H7 (cell line): ENCODE measurements at places on chromosomes 1 and 21. TPM values are rescaled to one million over a fixed set of nuclear protein-coding genes. Genes with fewer than 3 reads are reported as not detected.

AADACL4 gene
- total RNA-seq, result not detected in 2 replicates

DNA sequence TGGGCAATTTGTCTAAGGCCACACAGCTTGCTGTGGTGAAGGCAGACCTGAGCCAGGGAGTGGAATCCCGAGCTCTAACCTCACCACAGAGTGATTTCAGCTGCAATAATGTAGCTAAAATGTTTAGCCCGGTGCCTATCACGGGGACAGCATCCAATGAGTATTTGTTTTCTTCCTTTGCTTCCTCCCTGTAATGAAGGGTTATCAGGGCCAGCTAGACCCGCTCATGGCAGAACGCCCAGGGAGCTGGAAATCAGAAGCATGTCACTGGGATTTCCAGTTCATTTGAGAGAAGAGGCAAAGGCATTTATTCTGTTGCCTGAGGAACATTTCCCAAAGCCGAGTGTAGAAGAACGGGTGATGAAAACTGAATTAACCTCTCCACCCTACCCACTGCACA is 183.1 kb downstream of the ZSCAN20 start:
- no peak for DNase-seq

DNA sequence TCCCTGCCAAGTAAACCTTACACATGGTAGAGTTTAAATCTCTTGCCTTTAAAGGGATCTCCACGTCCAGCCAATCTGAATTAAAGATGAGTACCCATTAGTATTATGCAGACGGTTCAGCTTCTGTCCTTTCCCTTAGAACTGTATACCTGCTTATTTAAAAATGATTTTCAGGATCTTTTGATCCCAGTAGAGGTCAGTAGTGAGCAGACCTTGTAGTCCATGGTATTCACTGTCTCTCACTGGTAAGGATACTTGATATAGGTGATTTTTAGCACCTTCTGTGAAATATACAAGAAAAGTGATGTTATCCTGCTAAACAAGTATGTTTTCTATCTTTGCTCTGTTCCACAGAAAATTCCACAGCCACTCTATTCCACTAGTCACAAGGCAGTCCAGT is 1211.6 kb upstream of the ADGRL4 start:
- DNase-seq, result peak; percentile 19

DNA sequence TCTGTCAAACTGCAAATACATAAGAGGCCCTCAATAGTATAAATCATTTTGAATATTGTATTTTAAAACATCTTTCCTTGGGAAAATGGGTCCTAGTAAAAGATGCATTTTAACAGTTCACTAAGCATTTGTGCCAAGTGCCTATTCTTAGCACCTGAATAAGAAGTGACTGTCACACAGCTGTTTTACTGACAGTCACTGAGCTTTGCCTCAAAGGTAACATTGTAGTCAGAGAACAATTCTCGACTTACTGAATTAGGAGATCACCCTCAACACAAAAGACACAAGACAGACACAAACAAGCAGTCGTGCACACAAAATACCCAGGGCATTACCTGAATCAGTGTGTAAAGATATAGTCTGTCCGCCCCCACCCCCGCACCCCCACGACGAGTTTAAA is 408 bp downstream of the ESRRG start:
- no peak for DNase-seq

- peak; percentile 30 for DNase-seq
These were observed 76.6 kb downstream of the NOS1AP start for GRCh38 chr1:162145966-162146696.

DNA sequence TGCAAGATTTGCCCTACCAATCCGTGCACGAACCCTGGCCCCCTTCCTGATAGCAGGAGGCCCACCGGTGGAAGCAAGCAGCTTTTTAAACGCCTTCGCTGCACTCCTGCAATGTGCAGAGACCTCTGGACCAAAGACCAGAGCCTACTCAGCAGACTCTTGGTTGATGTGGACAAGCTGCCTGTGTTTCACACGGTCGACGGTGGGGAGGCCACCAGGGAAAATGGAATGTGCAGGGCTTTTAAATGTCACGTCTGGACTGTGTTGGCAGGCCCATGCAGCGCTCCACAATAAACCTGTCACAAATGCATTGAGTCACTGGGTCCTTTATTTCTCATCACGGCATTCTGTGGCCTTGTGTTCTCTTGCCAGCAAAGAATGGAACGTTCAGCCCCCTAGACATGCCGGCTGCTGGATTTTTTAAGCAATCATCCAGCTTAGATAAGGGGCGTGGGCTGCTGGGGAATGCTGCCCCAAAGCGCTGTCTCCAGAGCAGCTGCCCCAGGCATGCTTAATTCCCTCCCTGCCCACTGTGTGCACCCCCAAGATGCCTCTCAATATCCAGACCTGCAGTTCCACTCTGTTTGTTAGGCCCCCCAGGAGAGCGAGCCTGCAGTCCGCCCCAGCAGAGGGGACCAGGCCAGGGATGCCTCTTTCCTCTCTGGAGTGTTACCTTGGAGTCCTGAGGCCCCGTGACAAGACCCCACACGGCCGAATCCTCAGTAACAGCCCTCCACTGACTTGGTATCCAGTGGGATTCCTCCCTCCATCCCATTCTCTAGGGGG is 71.3 kb downstream of the ATP5PO start:
- no peak for DNase-seq

DNA sequence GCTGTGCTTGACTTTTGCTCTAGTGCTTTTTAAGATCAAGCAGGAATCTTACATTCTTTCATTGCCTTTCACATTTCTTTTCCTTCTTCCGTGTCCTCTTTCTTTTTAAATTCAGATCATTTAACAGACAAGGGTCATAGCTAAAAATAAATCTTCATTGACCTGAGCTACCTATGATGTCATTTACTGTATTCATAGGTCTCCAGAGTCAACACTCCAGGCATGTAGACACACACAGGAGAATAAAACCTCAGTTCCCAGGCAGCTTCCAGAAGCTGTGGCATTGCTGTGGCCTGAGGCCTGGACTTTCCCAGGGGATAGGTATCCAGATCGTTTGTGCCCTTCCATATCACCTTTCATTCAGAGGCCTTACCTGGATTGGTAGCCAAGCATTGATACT is 38.5 kb upstream of the ENAH start:
- no peak for DNase-seq

DNA sequence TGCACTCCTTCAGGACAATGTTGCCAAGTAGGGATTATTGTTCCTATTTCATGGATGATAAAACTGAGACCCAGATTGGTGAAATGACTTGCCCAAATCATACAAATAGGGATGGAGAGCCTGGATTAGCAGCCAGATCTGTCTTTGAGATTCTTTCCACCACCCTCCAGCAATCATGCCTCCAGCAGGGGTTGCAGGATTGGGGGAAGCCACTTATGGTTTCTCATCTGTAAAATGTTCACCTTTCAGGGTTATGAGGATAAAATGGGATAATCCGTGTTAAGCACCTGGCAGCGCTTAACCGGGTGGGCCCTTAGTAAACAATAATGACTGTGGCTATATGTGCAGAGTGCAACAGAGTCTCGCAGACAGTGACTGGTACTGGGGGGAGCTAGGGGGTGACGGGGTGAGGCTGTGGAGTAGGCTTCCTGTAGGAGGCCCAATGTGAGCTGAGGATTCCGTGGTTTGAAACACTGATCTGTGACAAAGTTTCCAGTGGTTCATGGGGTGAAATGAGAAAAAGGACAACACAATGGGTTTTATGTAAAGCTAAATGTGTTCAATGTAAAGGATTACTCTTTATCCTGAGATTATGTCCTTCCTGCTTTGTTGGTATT is 33.7 kb upstream of the FOXO6 start:
- no peak for DNase-seq

- no peak for DNase-seq
These were observed 104.0 kb upstream of the CHRM3 start for GRCh38 chr1:239282411-239282810.

DNA sequence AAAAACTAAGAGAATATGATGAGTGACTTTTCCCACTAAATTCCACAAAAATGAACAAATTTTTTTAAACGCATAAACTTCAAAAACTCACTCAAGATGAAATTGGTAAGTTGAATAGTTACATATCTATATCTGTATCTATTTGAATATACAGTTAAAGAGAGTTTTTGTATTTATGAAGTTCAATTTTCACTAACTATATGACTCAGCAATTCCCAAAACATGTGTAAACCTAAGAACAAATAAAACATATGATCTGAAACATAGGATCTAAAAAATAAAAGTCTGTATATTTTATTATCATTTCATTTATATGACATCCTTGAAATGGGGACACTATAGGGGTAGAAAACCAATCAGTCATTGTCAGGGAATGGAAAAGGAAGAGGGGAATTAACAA is 105.7 kb upstream of the SNX7 start:
- DNase-seq, result no peak
